ENCODE measurements at places on chromosomes 3 and 15. TPM values are rescaled to one million over a fixed set of nuclear protein-coding genes. Genes with fewer than 3 reads are reported as not detected.

Gene GP5
- total RNA-seq: under 0.01 TPM

Gene SPINK8
- not detected for total RNA-seq

Gene SEMA3B
- total RNA-seq: 5.3 TPM

Gene GOLGA6L10
- 0.69 TPM for total RNA-seq

Gene STOML1
- 13.4 TPM for total RNA-seq

Gene ACKR4
- 1.1 TPM for total RNA-seq

Gene CCR2
- not detected for total RNA-seq

Gene ACY1
- total RNA-seq: 53.0 TPM

Gene LAMB2
- 180 TPM for total RNA-seq

Gene ATP13A5
- total RNA-seq: not detected

Gene CFAP100
- not detected for total RNA-seq

Gene DAG1
- total RNA-seq: 78.1 TPM

Gene CCDC71
- 25.1 TPM for total RNA-seq

Gene SUCLG2
- 95.3 TPM for total RNA-seq

Gene ZNF502
- total RNA-seq: 2.9 TPM

Gene KPNA1
- total RNA-seq: 38.2 TPM

Gene CCDC13
- 0.31 TPM for total RNA-seq

Gene GOLGA6L9
- 0.67 TPM for total RNA-seq

Gene ASB14
- total RNA-seq: not detected

Gene UBE2E2
- total RNA-seq: 12.0 TPM

Gene SLC22A13
- total RNA-seq: 0.33 TPM

Gene NCBP2
- total RNA-seq: 35.8 TPM

Gene CAMKV
- total RNA-seq: not detected

Gene FANCD2OS
- total RNA-seq: not detected

Gene CSTA
- total RNA-seq: not detected

Gene SPTBN5
- 3.0 TPM for total RNA-seq

Gene GRK7
- total RNA-seq: not detected

Gene LMAN1L
- not detected for total RNA-seq

Gene DLL4
- total RNA-seq: under 0.01 TPM

Gene UCN2
- 2.9 TPM for total RNA-seq

All from melanocyte of skin (primary cell).